ENCODE measurements at places on chromosomes 4 and X.

- DNase-seq = no peak
Observed at GRCh38 chr4:101315041-101315440, 32.3 kb downstream of the PPP3CA start.

GRCh38 chr4:7788694-7789425 lies 150.8 kb downstream of the AFAP1 start:
- DNase-seq = no peak

DNA sequence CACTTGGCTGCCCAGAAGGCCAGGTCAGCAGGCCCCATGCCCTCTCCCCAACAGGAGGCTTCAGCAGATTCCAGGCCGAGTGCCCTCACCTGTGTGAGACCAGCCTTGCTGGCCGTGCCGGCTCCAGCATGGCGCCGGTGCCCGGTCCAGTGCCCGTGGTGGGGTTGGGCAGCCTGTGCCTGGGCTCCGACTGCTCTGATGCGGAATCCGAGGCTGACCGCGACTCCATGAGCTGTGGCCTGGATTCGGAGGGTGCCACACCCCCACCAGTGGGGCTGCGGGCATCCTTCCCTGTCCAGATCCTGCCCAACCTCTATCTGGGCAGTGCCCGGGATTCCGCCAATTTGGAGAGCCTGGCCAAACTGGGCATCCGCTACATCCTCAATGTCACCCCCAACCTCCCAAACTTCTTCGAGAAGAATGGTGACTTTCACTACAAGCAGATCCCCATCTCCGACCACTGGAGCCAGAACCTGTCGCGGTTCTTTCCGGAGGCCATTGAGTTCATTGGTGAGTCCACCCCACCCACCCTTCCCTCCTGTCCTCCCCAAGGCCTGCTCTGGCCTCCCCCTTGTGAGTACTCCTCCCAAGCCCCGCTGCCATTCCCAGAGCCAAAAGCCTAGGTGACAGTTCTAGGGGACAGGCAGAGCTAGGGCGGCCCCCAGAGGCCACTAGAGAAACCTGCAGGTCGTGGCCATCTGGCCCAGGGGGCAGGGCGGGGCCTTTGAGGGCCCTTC lies 2.3 kb downstream of the DUSP9 start:
- no peak for DNase-seq

- DNase-seq = no peak
Observed at GRCh38 chr4:141328560-141329173, 108.0 kb downstream of the ZNF330 start.

- no peak for DNase-seq
Observed at GRCh38 chr4:19756661-19757060, 495.0 kb upstream of the SLIT2 start.

DNA sequence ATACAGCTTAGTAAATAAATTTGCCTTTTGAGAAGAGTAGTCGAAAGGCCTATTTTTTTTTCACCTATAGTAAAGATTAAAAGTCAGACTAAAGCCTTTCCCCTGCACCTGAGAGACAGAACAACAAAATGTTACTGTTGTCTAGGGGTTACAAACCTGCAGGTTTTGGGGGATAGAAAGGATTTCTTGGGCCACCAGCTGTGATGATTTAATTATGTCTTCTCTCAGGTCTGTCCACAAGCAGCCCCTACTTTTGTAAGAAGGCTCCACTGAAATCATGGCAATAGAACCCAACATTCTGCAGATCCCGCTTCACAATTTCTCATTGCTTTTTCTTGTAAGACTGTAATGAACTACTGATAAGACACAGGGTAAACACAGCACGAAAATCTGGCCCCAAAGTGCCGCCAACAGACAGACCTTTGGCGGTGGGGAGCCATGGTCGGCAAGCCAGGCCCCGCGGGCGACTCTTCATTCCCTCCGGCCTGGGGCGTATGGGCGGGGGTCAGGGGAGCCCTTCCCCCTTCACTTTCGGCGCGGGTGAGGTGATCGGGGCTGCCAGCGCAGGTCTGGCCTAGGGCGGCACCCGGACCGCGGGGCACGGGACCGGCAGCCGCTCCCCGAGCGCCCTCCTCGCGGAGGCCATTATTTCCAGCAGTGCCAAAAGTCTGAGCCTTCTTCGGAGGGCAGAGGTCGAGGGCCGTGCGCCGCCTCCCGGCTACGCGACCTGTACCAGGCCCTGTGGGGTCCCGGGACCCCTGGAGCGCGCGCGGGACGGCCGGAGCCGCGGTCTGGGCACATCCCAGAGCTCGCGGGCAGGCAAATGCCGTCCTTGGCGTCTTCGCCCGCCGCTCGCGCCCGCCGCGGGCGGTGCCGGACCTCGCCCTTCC lies 812 bp upstream of the KDM6A start:
- peak; percentile 2 for DNase-seq

DNA sequence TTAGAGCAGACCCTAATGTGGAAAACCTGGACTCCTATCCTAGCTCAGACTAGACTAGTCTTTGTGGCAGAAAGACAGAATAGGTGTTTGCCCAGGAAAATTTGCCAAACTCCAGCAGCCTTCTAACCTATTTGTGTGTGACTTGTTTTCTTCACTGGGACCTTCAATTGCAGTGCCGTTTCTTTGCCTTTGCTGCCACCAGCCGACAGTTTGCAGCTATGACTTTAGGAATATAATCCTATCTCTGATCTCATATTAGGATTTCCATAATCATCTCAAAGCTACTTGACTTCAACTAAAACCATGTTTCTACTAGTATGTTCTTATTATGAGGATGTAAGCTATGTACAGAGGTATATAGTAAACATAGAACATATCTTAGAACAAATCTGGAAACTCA lies 60.2 kb upstream of the PGAM4 start:
- DNase-seq = no peak

DNA sequence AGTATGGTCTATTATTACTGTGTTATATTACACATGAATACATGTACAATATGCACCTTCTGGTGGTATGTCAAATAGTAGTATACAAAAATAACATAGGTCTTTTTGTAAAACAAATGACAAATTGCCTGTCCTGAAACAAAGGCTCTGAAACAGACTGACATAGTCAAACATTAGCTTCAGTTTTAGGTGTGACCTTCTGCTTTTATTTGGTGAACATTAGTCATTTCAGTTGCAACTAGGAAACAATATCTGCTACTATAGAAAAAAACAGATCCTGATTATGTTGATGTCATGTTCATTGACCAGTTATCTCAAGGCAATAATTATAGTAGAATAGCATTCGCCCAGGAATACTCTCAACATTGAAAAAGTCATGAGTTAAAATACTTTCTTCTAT lies 123.0 kb downstream of the CHRNA9 start:
- no peak for DNase-seq

DNA sequence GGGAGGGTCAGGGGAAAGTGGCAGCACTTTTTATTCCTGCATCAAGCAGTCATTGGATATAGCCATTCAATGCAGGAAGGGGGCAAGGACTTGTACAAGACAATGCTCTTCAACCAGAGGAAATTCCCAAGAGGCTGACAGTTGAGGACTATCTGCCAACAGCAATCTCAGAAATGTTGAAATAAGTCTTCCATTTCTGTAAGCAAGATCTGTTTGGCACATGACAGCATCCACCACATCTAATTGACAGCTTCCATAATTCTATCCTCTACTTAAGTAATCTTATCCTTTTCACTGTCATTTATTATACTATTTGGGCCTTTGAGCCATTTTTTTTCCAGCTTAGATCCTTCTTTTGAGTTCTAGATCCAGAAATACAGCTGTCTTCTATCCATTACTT lies 110.7 kb downstream of the CFAP299 start:
- DNase-seq = no peak

DNA sequence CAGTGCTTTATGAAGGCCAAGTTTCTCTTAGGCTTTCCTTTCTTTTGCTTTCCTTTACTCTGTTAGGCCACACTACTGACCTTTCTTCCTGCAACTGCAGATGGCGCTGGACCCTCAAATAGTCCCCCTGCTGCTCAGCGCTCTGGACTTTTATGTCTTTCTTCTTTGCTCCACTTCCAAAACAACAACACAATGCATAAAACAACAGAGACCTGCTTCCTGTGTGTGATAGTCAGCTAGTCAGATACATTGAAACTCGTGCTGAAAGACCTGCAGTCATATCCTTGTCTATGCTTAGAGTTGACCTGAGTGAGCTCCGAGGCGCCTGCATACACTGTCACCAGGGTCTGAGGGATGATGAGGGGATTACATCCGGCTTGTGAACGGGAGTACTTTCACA lies 108.9 kb upstream of the TEX13D start:
- no peak for DNase-seq

GRCh38 chr4:54746218-54746617 lies 88.5 kb downstream of the KIT start:
- no peak for DNase-seq

GRCh38 chrX:49912086-49912485 lies 10.3 kb upstream of the CLCN5 start:
- DNase-seq = no peak

GRCh38 chr4:121555315-121556107 lies 141.3 kb downstream of the ANXA5 start:
- no peak for DNase-seq

DNA sequence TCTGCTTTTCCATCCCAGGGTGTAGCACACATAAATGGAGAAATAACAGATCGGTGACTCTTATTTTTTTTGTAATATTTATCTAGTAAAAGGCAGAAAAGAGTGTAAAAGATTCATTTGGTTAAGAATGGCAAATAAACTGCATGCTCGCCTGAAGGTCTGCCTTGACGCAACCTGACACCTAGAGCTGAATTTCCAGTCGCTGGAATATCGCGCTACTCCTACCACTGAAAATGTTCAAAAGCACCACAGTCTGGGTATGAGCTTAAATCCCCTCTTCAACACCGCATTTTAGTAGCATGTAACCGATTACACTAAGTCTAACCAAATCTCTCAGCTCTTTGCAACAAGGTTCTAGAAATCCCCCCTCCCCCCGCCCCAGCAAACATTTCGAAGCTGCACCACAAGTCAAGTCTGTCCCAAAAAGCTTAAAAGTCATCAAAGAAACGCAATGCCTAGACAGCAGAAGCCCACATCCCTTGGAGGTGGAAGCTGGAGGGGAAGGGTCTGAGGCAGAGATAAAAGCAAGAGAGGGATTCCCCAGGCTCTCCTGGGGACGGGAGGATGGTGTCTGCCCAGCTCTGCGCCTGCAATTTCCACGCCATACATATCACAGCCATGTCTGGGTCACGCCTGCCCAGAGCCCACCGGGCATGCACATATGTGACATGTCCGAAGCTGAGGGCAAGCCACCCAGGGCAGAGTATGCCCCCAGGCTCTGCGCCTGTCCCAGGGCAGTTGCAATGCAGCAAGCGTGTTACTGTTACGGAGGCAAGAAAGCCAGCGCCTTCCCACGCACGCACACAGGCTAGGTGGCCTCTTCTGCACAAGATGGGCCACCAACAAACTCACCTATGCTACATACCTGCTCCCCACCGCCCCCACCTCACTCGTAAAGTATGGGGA lies 1.4 kb downstream of the FGF13 start:
- no peak for DNase-seq

DNA sequence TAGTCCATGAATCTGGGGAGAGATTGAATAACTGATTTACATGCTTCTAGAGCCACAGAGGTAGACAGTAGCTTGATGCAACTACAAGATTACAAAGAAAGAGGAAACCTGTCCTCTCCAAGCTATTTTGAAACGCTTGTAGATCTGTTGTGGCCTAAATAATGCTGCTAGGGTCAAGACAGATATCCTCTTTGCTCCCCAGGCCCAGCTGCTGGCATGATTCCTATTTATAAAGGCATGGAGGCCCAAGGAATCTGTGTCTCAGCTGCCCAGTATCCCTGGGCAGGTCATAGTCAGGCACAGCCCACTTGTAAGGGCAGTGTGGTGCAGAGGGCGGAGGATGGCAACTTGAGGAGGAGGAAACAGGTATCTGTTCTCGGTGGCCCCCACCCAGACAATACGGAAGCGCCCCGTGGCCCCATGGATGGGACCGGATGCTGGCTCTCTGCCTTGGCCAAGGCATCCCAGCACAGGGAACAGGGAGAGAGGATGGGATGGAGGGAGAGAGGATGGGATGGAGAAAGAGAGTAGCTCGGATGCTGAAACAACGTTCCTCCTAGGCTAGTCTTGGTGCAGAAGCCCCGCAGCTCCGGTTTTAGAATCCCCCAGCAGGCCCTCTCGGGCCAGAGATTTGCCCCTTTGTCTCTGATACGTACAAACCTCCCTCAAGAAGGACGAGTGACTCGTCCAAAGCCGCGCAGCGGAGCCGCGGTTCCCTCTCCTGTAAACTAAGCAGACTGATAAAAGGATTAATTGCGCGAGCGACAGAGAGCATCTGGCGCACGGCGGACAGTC lies 767 bp upstream of the SMIM20 start:
- no peak for DNase-seq

DNA sequence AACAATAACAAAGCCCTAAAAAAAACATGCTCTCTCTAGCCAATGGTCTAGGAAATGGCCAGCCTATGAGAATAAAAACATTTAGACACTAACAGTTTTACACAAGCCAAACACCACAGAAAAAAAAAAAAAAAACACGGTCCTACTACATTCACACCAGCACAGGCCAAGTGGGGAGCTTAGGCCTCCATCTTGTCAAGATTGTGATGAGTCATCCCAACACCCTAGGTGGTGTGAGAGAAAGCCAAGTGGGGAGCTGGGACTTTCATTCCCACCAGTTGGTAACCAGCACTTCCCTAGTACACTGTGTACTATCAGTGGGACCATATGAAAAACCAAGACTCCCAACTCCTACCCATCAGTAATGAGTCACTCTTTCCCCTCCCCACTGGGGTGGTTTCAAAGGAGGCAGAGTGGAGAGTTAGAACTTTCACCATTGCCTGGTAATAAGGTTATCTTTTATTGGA lies 95.6 kb downstream of the ADAMTS3 start:
- DNase-seq = no peak

DNA sequence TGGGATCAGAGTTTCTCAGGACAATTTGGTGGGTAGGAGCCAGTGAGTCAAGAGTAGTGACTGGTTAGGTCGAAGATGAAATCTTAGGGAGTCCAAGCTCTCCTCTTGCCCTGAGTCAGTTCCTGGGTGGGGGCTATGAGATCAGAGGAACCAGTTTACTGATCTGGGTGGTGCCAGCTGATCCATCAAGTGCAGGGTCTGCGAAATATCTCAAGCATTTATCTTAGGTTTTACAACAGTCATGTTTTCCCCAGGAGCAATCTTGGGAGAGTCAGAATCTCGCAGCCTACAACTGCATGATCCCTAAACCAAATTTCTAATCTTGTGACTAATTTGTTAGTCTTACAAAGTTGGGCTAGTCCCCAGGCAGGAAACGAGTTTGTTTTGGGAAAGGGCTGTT lies 1833.2 kb upstream of the PCDH7 start:
- DNase-seq = no peak

- no peak for DNase-seq
Observed at GRCh38 chrX:44708470-44708869, 135.4 kb upstream of the DUSP21 start.

DNA sequence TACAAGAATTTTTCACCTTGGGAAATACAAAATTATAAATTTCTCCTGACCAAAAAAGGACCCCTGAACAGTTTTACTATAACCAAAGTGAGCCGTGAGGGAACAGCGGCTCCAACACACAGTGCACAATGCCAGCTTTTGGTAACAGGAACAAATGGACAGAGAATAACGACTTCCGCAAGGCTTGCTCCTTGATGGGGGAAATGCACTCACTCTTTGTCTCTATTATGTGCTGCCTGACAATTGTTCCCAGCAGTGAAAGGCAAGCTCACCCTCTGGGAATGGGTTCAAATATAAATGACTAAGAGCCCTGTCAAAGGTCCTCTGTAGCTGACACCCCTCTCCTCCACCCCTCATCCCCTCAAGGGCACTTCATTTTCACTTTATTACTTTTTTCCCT lies 325.8 kb upstream of the GALNT7 start:
- no peak for DNase-seq

Data from stimulated activated CD8-positive, alpha-beta memory T cell treated with anti-CD3 and anti-CD28 coated beads, Interleukin-7, amount 100 ng/mL, for 1 hour (primary cell).